Kidney capillary endothelial cell (primary cell): ENCODE measurements at places on chromosomes 13 and 19.

GRCh38 chr19:33052352-33052972, 12.2 kb downstream of the RHPN2 start:
- no peak for DNase-seq

DNA sequence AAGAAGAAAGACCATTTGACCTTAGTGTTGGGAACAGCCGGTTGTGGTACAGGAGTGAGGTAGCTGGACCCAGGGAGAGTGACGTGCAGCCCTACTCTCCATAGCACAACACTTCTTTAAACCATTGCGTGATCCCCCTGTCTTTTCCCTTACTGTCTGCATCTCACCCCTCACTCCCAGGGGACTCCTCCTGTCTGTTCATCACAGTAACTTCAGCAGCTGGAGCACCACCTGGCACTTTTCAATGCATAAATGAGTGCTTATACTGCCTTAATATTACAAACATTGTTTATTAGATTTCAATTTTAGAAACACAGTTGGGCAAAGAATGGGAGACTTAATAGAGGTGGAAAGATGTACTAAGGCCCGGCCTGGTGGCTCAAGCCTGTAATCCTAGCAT, 285.5 kb downstream of the UQCRFS1 start:
- DNase-seq, result no peak

- peak; percentile 69 for DNase-seq
Observed at GRCh38 chr13:77329911-77330584, 3.2 kb upstream of the MYCBP2 start.

DNA sequence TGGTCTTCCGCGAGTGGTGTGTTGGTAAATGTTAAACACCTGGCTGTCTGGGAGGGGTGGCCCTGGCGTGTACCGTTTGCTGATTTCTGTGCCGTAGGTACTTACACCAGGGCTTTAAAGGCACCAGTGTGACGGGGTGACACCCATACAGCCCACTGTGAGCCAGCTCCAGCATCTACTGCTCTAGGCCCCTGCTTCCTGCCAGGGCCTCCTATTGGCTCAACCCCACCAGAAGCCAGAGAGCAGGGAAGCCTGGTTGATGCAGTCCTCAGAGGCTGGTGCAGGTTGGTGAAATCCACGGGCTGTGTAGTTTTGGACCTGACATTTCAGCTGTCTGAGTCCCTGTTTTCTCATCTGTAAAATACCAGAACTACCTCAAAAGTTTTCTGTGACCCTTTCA, 30.4 kb downstream of the ARHGEF7 start:
- no peak for DNase-seq

- no peak for DNase-seq
Observed at GRCh38 chr13:107117327-107118012, 549.5 kb upstream of the ARGLU1 start.

- no peak for DNase-seq
Observed at GRCh38 chr13:89568746-89569145, 1778.7 kb upstream of the MIR17HG start.

GRCh38 chr13:102724923-102725322, 30.1 kb upstream of the METTL21C start:
- DNase-seq, result peak; percentile 58

GRCh38 chr19:31385744-31386143, 36.5 kb upstream of the TSHZ3 start:
- no peak for DNase-seq
